Stimulated activated CD8-positive, alpha-beta memory T cell treated with anti-CD3 and anti-CD28 coated beads, Interleukin-7, amount 100 ng/mL, for 24 hours (primary cell): ENCODE measurements at places on chromosomes 11 and 22.

DNA sequence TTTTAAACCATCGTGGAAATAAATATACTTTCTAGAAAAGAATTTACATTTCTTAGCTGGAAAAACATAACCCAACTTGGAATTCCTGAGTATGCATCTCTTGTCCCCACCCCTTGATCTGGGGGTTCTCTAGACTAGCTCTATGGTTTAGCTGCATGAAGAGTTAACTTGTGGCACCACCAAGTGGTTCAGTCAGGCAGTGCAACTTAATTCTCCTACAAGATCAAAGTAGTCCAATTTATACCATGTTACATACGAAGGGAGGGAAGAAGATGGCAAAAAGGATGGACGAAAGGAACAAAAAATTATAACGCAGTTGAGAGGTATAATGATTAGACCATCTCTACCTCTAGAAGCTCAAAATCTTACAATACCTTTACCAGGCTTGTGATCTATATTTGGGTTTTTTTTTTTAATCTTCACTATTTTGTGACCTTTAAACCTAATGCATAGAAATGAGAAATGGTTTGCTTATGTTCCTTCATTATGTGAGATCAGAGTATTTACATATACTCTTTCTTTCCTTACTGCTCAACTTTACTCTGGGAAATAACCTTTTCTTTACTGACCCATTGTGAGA is 28.5 kb upstream of the ALKBH3 start:
- DNase-seq = peak; percentile 38

- no peak for DNase-seq
Observed at GRCh38 chr22:17699696-17700340, 61.3 kb downstream of the BCL2L13 start.

GRCh38 chr22:49953027-49953679 is 7.4 kb upstream of the PIM3 start:
- DNase-seq = no peak

DNA sequence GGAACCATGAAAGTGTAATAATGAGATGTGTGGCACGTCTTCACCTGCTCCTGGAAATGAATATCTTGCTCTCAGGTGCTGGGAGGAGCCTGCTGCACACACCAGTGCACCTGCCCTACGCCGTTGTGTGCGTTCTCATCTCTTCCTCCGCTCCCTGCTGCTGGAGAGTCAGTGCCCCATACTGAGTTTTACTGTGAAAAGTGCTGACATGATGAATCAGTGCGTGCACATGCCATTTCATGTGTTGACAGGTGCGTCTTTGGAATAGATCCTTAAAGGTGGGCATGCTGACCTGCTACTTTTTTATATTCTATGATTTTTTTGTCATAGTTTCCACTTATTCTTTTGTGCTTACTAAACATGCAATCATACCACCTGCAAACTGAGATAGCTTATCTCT is 1015.8 kb downstream of the BRD1 start:
- no peak for DNase-seq

DNA sequence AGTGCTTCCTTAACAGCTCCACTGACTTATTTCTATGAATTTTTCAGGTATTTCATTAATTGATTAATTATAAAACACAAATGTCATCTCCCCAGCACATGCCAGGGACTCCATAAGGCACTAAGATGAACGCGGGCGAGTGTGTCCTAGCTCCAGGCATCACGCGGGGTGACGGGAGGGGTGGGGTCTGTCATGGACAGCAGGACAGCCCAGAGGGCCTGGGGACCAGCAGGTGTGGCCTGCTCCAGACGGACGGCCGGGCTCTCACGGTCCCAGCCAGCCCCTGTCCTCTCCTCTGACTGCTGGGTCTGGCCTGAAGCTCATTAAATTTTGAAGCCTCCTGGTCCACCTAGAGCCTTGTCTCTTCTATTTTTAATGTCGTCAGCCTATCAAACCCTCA is 531.1 kb downstream of the BRD1 start:
- DNase-seq = no peak

- no peak for DNase-seq
Observed at GRCh38 chr22:30763815-30764673, 69.4 kb downstream of the OSBP2 start.

- DNase-seq = no peak
Observed at GRCh38 chr11:96456111-96456510, 66.3 kb downstream of the JRKL start.

GRCh38 chr22:39661842-39662685 is 91.5 kb downstream of the CACNA1I start:
- peak; percentile 44 for DNase-seq

GRCh38 chr11:85893395-85893794 is 38.2 kb downstream of the CCDC83 start:
- DNase-seq = no peak

GRCh38 chr11:31768749-31769640 is 42.1 kb downstream of the PAX6 start:
- no peak for DNase-seq

DNA sequence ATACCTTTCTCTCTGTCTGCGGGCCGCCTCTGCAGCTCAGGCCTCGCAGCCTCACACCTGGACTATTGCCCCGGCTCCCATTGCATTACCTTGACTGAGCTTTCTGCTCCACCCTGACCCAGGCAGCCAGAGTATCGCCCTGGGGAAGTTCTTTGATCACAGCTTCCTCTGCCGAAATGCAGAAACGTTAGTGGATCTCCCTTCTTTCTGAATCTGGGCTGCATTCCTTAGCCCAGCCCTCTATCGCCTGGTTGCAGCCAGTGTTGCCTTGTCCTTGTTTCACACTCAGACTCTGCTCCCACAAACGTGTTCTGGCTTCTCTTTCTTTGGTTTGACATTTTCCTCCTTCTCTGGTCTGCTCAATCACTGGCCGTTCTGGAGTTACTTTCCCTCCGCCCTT is 195.7 kb downstream of the ADAMTS15 start:
- no peak for DNase-seq
